ENCODE measurements at places on chromosomes 16 and 17.

DNA sequence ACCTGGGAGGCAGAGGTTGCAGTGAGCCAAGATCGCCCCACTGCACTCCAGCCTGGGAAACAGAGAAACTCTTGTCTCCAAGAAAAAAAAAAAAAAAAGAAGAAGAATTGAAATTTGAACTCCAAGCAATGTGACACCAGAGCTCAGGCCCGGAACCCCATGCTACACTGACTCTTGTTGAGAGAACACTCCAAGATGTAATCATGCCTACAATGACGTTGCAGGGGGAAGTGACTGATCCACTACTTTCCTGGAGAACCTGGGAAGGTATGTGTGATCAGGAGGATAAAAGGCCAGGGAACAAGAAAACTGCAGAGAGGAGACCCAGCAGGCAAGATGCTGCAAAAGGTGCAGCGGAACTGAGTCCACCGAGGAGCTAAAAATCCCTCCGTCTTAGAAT is 57.9 kb downstream of the ADCY9 start:
- DNase-seq, result no peak

GRCh38 chr17:55177159-55177854 is 87.5 kb upstream of the HLF start:
- DNase-seq, result no peak

DNA sequence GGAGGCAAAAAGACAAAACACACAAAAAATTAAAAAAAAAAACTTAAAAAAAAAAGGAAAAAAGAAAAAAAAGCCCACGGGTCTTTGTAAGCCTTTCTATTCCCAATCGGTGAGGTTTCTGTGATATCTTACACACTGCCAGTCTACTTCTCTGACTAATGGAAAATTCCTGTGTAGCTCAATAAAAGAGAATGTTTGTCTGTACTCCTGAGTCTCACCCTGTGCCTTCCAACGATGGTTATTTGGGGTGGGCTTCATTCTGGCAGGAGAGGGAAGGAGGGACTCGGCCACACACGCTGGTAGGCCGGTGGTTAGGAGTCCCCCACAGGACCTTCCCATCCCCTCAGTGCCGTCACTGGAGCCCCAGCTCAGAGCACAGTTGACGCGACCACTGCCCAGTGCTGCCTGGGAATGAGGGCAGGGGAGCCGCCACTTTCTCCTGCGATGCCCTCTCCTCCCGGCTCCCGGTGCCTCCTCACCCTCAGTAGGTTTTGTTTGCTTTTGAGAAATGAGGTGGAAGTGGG is 68.0 kb downstream of the AMFR start:
- DNase-seq, result no peak

DNA sequence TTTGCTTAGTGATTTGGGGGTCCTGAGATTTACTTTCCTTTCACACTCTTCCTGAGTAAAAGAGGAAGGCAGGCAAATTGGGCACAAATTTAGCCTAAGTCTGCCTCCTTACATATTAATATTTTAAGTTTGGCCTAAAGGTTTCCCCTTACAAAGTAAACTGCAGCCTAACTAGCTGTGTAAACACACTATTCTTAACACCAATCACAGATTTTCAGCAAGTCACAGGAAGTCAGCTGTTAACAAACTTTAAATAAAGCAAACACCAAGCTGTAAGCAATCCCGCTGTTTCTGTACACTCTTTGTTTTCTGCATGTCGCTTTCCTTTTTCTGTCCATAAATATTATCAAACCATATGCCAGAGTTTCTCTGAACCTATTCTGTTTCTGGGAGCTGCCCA is 45.1 kb upstream of the ABCC11 start:
- no peak for DNase-seq

- peak; percentile 13 for DNase-seq
These were observed 5.8 kb upstream of the ALDH3A1 start for GRCh38 chr17:19753661-19754463.

DNA sequence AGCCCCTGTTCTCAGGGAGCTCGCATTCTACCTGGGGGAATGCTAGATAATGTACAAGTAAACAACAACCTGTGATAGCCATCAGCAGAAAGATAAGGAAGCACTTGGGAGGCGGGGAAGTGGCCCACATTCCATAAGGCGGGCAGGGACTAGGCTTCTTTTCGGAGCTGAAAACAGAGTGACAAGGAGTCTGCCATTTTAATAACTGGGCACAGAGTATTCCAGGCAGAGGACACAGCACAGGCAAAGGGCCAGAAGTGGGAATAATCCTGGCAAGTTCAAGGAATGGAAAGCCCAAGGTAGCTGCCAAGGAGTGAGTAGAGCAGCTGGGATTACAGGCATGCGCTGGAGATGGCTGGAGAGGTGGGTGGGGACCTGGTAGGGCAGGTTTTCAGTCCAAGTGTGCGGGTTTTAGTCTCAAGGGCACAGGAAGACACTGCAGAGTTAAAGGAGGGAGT is 24.3 kb downstream of the USP43 start:
- no peak for DNase-seq
